ENCODE measurements at places on chromosomes 13 and 19. TPM values are rescaled to one million over a fixed set of nuclear protein-coding genes. Genes with fewer than 3 reads are reported as not detected.

ZNF154 gene
- total RNA-seq, result 3.1 TPM

KCNJ14 gene
- 0.38 TPM for total RNA-seq

TMEM150B gene
- not detected for total RNA-seq

NANOS3 gene
- not detected for total RNA-seq

Measured in regular cardiac myocyte (primary cell).